NT2/D1 (cell line): ENCODE measurements at places on chromosomes 7 and 10.

- DNase-seq, result no peak
Measured at GRCh38 chr10:78214955-78215354, 181.3 kb downstream of the RPS24 start.

DNA sequence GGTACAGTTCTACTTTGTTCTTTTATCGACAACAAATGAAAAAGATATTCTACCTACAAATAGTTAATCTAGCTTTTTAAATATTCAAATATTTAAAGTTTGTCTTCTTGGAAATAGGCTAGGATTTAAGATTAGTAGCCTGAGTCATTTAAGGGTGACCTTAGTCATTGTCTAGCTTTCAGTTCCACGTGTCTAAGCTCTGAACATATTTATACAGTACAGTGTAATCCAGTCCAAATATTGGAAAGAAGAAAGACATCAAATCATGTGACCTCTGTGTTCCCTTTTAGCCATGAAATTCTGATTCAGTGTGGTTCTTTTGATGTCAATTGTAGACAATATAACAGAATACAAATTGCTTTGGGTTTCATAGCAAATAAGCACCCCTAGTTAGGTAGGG, 121.1 kb downstream of the MALRD1 start:
- no peak for DNase-seq

GRCh38 chr7:18559756-18560155, 64.2 kb downstream of the HDAC9 start:
- no peak for DNase-seq

DNA sequence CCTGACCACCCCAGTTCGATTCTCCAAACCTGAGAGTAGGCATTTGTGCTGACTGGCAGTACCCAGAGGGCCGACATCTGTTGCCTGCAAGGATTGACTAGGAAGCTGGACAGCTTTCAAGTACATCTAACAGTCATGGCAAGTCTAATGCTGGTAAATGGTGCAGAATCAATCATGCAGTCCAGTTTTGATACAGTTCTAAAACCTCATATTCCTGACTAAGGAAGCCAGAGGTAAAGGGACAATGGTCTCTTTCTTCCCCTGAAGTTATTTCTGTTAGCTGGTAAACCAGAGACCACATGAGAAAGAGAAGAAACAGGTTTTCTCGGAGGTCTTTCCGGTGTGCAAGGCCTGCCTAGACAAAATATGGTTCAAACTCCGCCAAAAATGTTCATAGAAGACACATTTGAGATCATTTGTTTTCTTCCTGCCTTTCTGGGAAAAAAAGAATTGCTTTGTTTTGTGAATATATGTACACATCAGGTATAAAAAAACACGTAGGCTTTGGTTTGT, 97.1 kb downstream of the WDR37 start:
- DNase-seq, result no peak

DNA sequence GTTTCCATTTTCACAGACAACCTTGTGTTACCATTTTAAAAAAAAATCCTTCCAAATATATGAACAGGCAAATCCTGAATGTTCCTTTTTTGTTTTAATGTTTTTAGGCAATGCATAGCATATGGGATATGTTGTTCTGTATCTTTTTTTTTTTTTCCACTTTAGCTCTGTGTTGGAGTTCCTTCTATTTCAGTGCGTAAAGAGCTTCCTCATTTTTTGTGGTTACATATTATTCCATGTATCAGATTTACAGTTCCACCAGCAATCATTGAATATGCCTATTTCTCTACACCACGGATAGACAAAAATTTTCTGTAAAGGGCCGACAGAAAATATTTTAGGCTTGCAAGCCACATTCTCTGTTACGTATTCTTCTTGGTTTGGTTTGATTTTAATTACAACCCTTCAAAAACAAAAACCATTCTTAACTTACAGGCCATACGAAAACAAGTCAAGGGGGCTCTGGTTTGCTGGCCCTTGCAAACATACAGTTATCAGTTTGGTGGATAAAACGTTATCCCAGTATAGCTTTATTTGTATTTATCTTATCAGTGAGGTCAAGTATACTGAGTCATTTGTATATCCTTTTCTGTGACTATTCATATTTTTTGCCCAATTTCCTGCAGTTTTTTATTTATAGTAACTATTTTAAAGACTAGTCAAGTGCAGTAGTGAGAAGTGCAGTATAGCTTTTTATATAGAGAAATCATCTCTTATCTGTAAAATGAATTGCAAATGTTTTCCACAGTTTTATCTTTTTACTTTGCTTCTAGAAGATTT, 55.7 kb downstream of the RALA start:
- no peak for DNase-seq

GRCh38 chr10:75303045-75303777, 67.5 kb upstream of the COMTD1 start:
- DNase-seq, result no peak

- no peak for DNase-seq
Measured at GRCh38 chr10:43024942-43025700, 51.7 kb upstream of the RET start.

DNA sequence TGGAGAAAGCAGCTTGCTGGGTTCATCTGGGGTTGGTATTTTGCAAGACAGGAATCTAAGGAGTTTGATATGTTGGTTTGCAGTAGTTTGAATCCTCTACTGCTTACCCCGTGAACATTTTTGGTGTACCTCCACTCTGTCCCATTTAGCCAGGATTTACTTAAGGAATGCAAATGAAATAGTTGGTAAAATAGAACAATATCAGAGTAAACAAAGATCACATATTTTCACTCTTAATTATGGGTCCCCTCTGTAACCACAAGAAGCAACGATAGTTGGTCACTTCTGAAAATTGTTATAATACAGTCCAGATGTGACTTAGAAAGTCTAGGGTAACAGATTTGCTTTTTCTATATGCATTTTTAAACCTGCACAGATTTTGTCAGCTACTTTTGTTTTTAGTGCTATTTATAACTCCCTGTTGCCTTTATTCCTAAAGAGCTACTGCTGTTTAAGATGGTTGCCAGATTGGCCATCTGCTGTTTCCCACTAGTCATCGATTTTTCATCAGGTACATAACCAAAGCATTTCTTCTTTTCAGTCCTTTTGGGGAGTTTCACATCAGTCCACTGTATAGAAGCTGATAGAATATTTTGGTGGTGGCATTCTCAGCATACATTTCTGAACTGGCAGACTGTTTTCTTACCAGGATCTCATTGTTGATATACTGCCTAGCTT, 37.6 kb downstream of the MAPK8 start:
- no peak for DNase-seq

DNA sequence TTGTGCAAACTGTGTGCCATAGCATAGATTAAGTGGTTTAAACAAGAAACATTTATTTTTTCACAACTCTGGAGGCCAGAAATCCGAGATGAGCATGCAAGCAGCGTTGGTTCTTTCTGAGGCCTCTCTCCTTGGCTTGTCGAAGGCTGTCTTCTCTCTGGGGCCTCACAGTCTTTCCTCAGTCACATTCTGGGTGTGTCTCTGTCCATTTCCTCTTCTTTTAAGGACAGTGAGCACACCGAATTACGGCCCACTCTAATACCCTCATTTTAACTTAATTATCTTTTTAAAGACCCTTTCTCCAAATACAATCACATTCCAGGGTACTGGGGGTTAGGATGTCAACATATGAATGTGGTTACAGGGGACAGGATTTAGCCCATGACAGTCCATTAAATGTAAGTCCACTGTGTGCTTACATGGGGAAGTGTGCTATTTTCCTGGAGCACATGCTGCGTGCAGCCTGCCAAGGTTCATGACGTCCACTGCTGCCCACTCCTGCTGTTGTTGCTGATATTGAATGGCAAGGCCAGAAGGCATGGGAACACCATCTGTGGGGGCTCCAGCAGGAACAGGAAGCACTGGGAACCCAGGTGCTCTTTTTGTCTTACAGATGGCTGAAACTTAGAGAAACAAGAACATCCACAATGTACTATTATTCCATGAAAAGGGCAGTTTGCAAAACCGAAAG, 365.5 kb downstream of the GALNT17 start:
- DNase-seq, result no peak

DNA sequence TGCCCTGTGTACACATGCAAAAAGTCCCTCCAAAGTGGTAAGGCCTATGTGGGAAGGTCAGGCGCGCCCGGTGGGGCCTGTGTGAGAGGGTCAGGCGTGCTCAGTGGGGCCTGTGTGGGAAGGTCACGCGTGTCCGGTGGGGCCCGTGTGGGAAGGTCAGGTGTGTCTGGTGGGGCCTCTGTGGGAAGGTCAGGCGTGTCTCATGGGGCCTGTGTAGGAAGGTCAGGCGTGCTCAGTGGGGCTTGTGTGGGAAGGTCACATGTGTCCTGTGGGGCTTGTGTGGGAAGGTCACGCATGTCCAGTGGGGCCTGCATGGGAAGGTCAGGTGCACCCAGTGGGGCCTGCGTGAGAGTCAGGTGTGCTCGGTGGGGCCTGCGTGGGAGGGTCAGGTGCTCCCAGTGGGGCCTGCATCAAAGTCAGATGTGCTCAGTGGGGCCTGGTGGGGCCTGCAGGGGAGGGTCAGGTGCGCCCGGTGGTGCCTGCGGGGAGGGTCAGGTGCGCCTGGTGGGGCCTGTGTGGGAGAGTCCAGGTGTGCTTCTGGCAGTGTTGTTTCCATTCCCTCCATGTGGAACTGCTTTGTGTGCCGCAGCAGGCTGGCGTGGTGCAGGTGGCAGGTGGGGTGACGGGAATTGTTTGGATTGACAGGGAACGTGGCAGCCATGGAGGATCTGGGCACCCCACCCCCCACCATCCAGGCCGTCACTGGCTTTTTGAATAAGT, 15.4 kb downstream of the LRRC27 start:
- DNase-seq, result no peak

GRCh38 chr7:5237286-5237685, 45.5 kb upstream of the SLC29A4 start:
- DNase-seq, result no peak

DNA sequence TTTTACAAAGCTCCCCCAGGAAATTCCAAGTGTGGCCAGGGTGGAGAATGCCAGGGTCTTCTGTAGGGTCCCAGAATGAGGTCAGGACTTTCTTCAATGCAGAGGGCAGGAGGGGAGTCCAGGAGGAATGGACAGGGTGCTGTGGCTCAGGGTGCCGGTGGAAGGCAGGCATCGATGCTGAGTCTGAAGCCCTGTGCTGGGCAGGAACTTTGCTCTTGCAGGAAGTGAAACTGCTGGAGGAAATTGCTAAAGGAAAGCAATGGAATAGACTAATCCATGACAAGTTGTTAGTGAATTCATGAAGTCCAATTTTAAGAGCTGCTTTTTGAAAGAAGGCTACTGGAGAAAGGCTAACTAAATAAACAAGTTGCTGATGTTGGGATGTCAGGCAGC, 14.8 kb downstream of the PTPRE start:
- no peak for DNase-seq

DNA sequence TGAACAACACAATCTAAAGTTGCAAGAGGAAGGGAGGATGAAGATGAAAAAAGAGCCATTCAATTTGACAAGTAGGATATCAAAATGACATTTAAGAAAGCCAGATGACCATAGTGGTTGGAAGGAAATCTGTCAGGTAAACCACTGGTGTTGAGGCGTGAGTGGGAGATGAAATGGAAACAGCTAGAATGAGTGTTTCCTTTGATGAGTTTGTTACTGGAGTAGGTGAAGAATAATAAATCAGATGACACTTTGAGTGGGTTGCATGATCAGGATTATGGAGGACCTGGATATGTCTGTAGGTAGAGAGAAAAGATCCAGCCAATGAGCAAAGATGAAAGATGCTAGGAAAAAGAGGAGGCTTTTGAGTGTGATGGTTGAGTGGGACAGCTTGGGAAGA, 33.1 kb downstream of the AKR1B1 start:
- DNase-seq, result no peak

GRCh38 chr10:119337796-119338432, 130.5 kb downstream of the GRK5 start:
- no peak for DNase-seq

- no peak for DNase-seq
Measured at GRCh38 chr7:54546081-54546985, 4.2 kb downstream of the VSTM2A start.

DNA sequence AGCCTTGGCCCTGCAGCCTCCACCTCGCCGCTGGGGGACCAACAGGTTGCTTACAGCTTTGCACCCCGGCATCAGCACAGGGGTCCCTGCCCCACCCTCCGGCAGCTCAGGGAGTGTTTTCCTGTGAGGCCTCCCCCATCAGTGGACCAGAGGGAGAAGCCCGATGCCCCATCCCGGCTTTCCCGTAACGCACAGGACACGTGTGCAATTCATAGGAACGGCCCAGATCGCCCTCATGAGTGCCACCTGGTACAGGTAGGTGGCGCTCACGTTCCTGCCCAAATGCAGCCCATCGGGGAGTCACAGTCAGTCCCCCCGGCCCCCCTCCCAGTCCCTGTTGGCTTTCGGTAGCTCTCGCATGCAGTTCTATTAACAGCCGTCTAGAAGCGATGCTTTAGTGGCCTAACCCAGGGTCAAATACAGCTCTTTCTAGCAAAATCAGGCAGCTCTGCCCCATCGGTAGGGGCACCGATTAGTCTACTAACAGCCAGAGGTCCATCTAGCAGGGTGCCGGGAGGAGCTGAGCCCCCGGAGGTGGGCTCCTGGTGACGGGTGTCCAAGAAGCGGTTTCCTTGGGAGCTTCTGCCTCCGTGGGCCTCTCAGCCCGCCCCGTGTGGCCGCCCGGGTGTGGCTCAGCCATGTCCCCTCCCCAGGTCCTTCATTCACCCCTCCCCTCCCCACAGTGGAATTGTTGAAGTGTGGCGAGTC, 48.4 kb upstream of the GTF2IRD1 start:
- DNase-seq, result peak; percentile 47

- DNase-seq, result no peak
Measured at GRCh38 chr10:9898633-9899395, 1118.9 kb upstream of the CELF2 start.

- no peak for DNase-seq
Measured at GRCh38 chr7:33674804-33675411, 230.4 kb upstream of the BMPER start.

- DNase-seq, result no peak
Measured at GRCh38 chr7:47580811-47581331, 1.0 kb downstream of the TNS3 start.

- DNase-seq, result no peak
Measured at GRCh38 chr7:18890134-18890533, 227.3 kb downstream of the TWIST1 start.

DNA sequence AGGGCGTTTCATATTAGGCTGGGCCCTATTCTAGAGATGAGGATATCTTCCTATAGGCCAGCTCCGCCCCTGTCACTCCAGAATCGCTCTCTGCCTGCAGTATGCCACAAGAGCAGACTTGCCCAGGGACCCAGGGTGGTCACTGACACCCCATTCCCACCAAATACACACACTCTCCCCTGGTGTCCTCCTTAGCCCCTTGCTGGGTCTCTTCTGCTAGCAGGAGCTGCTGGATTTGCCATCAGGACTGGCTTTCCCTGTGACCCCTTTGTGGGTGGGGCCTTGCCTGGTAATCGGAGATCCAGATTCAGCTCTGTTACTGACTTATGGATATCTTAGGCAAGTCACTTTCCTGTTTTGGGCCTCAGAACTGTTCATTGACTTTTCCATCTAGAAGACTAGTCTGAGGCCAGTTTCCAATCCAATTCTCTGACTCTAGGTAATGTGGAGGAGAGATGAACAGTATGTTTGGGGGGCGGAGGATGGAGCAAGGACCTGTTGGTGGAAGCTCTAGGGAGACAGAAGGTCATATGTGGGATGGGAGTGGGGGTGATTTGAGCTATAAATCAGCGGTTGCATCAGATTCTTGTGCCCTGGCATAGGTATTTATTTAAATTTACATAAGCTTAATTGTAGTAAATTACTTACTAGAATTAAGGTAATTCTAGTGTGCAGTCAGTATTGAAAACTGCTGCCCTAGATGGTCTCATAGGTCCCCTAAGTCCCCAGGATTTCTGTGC, 1.6 kb downstream of the TSPAN15 start:
- DNase-seq, result no peak
